CD4-positive, alpha-beta T cell treated with Interleukin-12 subunit alpha and Interleukin-12 subunit beta, for 1 hour (primary cell): ENCODE measurements at places on chromosomes 11 and 22.
A peak's percentile ranks its signal among the peaks of the same experiment; 100 is the strongest.

DNA sequence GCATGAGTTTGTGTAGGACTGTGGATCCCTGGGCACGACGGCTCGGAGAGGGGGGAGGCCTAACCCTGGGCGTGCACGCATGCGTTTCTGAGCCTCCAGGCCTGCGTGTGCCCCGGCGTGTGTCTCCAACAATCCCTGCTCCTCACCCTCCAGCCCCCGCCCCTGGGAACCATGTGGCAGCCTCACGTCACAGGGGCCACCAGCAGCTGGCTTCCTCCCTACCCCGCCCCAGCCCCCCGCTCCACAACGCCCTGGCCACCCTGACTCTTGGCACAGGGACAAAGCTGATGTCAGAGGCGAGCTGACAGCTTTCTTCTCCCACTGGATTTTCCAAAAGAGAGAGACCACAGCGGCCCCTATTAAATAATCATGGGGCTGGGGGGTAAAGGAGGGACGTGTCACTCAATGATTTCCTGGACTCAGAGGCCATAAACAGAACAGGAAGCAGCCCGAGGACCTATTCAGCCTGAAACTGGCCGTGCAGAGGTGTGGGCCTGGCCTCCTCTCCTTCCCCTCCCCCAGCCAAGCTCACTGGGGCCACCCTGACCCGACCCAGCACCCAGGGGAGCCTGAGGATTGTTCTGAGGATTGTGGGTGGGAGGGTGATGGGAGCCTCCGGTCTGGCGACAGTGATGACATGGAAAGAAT is 6.8 kb upstream of the LIF start:
- DNase-seq, result no peak

DNA sequence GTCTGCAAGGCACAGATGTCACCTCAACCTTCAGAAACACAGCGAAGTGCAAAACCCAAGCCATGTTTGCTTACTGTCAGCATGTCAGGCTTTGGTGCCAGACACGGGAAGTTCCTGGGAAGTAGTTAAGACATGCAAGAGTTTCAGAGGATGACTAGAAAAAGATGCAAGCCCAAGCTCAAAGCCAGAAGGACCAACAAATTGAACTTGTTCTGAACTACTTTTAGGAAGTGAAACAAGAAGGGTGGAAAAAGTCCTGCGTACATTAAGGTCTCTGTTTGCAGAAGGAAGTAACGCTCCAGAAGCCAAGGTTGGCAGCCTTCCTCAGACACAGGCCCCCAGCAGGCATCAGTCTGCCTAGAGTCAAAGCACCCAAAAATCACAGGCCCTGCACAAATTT is 2.6 kb downstream of the AP1B1 start:
- DNase-seq, result no peak

DNA sequence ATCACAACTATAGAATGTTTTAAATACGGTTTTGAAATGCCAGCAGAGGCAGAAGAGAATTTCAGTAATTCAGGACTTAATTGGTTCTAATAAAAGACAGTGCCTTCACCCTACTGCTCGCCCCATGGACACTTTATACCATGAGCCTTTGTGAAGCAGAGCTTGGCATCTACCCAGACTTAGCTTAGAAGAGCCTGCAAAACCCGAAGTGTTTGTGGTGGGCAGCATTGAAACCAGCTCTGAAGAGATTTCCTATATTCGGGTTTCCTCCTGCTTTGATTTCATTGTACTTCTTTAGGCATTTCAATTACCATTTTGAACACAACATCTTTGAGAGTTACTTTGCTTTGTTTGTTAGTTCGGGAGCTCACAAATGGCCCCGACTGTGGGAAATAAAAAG is 185.1 kb upstream of the MTNR1B start:
- DNase-seq, result no peak

GRCh38 chr11:34856251-34856650 is 59.9 kb downstream of the APIP start:
- DNase-seq, result no peak

- DNase-seq, result no peak
These were observed 48.8 kb downstream of the MCHR1 start for GRCh38 chr22:40727964-40728615.

- no peak for DNase-seq
These were observed 5.1 kb downstream of the TRIM22 start for GRCh38 chr11:5694642-5695041.

GRCh38 chr22:19620742-19621371 is 93.4 kb upstream of the SEPTIN5 start:
- DNase-seq, result no peak

- no peak for DNase-seq
These were observed 85.6 kb downstream of the CTTN start for GRCh38 chr11:70483917-70484316.

DNA sequence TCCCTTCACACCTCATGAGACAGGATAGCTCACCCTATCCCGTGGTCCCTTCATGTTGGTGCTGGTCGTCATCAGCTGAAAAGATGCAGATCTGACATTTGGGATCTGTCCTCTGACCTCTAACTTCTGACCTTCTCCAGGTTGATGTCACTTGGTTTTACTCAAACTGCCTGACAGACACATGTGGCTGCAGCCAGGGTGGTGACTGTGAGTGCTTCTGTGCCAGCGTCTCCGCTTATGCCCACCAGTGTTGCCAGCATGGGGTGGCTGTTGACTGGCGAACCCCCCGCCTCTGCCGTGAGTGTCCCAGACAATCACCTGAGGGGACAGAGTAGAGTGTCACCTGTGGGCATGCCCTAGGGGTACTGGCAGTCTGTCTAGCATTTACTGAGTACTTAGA is 49.7 kb downstream of the OTOG start:
- no peak for DNase-seq

DNA sequence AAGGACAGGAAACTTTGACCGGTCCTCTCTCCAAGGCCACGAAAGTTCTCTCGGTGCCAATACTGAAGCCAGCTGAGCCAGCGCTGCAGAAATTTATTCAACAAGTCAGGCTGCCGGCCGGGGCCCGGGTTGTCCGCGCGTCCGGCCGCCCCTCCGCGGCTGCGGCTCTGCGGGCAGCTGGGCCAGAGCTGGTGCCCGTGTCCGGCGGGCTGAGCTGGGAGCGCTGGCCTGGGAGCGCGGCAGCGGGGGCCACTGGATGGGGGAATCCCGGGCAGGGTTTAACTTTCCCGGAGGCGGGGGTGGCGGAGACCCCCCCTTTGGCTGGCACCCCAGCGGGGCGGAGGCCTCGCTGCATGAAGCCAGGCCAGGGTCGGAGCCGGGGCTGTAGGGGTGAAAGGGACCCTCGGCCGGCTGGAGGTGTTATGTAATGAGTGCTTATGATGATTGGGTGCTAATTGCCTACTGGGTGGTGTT is 12.3 kb upstream of the CACNA1I start:
- DNase-seq, result no peak

DNA sequence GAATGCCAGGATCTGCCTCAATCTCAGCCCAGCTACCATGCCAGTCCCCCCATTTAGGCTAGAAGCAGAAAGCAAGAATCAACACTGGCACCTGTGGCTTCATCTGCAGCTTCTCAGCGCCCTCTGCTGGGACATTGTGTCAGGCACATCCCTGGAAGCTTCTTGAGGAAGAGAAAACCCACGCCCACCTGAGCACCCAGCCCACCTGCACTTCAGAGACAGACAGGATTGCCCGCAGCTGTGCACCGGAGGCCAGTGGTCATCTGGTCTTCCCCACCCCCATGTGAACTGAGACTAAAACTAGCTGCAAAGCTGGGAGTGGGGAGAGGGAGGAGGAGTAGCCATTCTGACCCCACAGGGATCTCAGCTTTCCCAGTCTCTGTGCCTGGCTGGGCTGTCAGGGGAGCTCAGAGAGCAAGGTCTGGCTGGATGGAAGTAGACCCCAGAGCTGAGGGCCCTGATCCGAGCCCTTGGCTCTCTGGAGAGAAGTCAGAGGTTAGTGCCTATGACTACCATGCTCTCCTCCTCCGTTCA is 66.8 kb downstream of the FEZ1 start:
- DNase-seq, result peak; percentile 27

DNA sequence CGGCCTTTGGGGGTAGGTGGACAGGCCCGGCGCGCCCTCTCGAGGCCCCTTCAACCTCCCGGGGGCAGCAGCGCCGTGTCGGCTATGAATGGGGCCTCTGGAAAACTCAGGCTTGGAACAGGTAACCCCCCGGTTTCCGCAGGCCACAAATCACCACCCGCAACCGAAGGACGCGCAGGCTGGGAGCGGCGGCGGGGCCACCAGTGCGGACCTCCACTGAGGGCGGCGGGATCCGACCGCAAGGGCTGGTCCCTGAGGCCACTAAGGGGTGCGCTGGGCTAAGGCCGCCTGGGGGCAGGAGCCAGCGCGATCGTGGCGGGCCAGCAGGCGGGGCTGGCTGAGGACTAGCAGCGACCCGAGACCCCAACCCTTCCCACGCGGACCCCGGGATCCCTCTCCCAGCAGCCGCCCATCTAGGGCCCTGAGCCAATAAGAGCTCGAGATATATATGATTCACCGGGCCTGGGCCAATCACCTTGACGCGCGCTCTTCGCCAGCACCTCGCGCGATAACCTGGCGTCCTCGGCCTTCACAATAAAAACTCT is 609 bp upstream of the ATF4 start:
- no peak for DNase-seq

GRCh38 chr11:46347637-46348311 is 511 bp downstream of the DGKZ start:
- no peak for DNase-seq

GRCh38 chr22:29912605-29913398 is 29.8 kb downstream of the MTMR3 start:
- no peak for DNase-seq

DNA sequence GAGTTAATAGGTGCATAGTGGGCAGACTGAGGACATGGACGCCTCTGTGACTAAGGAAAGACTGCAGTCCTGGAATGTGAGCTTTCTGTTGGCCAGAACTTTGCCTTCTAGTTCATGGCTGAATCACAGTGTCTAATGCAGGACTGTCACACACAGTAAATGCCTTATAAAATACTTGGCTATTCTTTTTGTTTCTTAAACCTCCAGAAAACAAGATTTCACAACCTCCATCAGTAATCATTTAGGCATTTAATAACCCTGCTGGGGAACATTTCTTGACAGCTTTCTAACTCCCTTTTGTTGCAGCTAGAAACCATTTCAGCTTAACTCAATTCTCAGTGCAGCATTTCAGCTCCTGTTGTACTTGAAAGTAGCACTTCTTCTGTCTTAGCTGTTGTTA is 335.8 kb upstream of the DDI1 start:
- DNase-seq, result no peak

- DNase-seq, result no peak
These were observed 6.3 kb downstream of the PC start for GRCh38 chr11:66951927-66952337.

- no peak for DNase-seq
These were observed 8.4 kb upstream of the BID start for GRCh38 chr22:17782621-17783020.

DNA sequence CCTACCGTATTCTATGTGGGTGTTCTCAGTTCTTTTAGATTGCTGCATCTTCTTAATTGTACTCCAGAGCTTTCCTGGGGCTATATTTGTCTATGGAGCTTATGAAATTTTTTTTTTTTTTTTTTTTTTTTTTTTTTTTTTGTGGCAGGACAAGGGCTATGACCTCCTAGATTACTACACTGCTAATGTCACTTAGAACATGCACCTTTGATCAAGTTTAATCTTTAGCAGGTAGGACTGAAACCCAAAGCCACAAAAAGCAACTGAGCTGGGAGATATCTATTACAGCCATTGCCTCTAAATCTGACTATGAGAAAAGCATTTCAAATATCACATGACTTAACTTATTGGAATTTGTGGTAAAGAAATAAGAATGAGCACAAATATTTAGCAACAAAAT is 21.7 kb upstream of the ABTB2 start:
- DNase-seq, result no peak

DNA sequence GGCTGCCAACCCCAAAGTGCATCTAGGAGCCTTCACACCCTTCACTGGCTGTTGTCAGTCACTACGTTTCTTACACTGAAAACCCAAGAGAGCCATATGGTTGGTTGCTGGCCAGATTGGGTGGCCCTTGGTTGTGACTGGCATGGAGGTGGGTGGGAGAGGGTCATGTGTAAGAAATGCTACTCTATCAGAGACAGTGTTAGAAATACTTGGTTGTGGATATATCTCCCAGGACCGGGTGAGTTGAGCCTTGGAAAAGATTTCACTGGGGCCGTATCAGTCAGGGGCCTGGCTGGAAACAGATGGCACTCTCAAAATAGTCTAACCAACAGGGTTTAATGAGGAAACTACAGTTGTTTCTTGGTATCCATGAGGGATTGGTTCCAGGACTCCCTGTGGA is 15.2 kb downstream of the ENDOD1 start:
- no peak for DNase-seq
